Left ventricle myocardium inferior (tissue), 1 donor: ENCODE measurements at places on chromosomes 5 and 9. TPM values are rescaled to one million over a fixed set of nuclear protein-coding genes. Genes with fewer than 3 reads are reported as not detected.
A peak's percentile ranks its signal among the peaks of the same experiment; 100 is the strongest.

GRCh38 chr5:54249210-54250028 is 61.0 kb downstream of the ARL15 start:
- no peaks in the 10 kb centered on the region for H3K36me3 ChIP-seq
- no peak overlapping the region for H3K27ac ChIP-seq
- no peak overlapping the region for H3K4me3 ChIP-seq
- peaks cover 61% of the 10 kb centered on the region for H3K4me1 ChIP-seq

GRCh38 chr5:96751203-96752169 is 56.3 kb downstream of the ERAP1 start:
- peaks cover 89% of the 10 kb centered on the region for H3K36me3 ChIP-seq
- H3K4me1 ChIP-seq, result peaks cover 62% of the 10 kb centered on the region

DNA sequence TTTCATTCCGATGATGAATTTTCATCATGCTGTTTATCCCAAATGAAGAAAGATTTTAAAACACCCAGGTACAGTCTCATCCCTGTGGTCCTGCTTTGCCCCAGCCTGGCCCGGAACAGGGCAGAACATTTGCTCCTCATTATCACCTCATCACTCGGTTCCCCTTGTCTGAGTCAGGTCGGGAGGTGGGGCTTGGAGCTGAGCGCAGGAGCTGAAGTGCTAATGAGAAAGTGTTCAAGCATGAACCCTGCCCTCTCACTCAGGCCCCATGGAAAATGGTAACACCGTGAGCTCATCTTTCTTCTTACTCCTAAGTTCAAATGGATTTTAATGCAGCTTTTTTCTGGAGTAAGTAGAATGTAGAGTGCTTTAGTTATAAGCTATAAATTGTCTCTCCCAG is 466.2 kb downstream of the KDM4C start:
- DNase-seq, result no peak
- H3K4me1 ChIP-seq, result no peaks in the 10 kb centered on the region
- H3K27ac ChIP-seq, result no peak overlapping the region
- no peaks in the 10 kb centered on the region for H3K36me3 ChIP-seq
- no peaks in the 10 kb centered on the region for H3K27me3 ChIP-seq
- H3K4me3 ChIP-seq, result no peak overlapping the region

DNA sequence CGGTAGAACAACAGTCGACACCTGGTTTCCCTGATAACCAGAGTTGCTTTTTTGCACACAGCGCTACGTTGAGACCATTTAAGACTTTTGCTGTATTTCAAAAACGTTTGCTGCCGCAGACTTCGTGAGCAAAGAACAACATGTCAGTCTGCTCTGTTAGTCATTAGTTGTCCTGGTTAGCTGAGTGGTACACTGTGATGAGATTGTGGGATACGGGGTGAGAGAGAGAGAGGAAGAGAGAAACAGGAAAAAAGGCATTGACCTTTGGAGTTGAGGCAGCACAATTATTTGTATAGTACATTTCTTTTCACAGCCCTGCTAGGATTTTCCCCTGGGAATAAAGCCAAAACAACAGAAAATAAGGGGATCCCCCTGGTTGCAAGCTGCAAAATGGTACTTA is 306.1 kb upstream of the WWC1 start:
- H3K27me3 ChIP-seq, result peaks cover 7% of the 10 kb centered on the region
- H3K4me1 ChIP-seq, result peaks cover 63% of the 10 kb centered on the region
- no peaks in the 10 kb centered on the region for H3K36me3 ChIP-seq
- no peak for DNase-seq
- no peak overlapping the region for H3K27ac ChIP-seq

DNA sequence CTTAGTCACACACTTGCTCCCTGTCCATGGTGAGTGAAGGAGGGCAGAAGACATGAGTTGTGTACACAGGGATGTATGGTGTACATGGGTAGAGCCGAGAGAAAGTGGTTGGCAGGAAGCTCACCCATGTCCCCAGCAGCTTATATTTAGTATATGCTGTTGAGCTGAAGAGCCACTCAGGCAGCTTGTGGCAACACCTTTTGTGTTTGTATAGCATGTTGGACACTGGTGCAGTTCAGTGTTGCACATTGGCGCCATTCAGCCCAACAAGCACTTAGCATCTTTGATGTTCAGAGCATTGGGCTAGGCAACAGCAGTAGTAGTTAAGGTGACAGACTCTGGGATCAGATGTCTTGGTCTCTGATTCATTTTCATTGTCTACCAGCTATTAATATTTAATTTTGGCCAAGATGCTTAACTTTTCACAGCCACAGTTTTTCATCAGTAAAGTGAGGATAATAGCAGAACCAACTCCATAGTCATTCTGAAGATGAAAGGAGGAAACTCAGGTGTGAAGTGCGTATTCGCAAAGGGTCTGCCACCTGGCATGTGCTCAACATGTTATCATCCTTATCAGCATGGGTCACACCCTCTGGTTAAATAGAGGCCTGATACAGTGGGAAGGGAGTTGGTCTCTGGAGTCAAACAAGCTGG is 184.8 kb downstream of the NR3C1 start:
- no peak overlapping the region for H3K27ac ChIP-seq
- H3K4me3 ChIP-seq, result no peak overlapping the region
- peaks cover 43% of the 10 kb centered on the region for H3K36me3 ChIP-seq
- no peaks in the 10 kb centered on the region for H3K27me3 ChIP-seq
- H3K4me1 ChIP-seq, result peaks cover 59% of the 10 kb centered on the region

- no peak for DNase-seq
- H3K27ac ChIP-seq, result no peak overlapping the region
- no peaks in the 10 kb centered on the region for H3K36me3 ChIP-seq
- H3K27me3 ChIP-seq, result no peaks in the 10 kb centered on the region
These were observed 124.8 kb downstream of the MVB12B start for GRCh38 chr9:126451316-126451885.

- peaks cover 40% of the 10 kb centered on the region for H3K27me3 ChIP-seq
- H3K36me3 ChIP-seq, result no peaks in the 10 kb centered on the region
- H3K4me3 ChIP-seq, result no peak overlapping the region
- no peak overlapping the region for H3K27ac ChIP-seq
- DNase-seq, result no peak
These were observed 332.4 kb upstream of the BRINP1 start for GRCh38 chr9:119701651-119702050.

GRCh38 chr5:135776457-135776856 is 58.0 kb upstream of the SLC25A48 start:
- H3K4me3 ChIP-seq, result no peak overlapping the region
- peaks cover 70% of the 10 kb centered on the region for H3K27me3 ChIP-seq
- no peak for DNase-seq
- no peak overlapping the region for H3K27ac ChIP-seq
- H3K4me1 ChIP-seq, result no peaks in the 10 kb centered on the region

DNA sequence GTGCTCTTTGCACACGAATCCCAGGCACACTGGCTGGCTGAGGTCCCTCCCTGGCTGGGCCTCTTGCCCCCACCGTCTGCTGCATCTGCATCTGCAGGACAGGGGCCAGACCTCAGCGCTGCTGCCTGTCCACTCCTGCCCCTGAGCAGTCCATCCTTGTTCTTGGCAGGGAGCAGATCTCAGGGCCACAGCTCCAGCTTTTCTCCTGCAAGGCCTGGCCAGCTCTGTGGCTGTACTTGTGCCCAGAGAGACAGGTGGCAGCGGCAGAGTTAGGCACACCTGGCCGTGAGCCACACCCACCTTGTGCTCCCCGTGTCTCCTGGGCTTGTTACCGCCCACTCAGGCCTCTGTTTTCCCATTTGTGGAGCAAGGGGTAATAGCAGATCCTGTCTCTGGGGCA is 13.9 kb downstream of the NEK6 start:
- H3K27me3 ChIP-seq, result no peaks in the 10 kb centered on the region
- H3K27ac ChIP-seq, result peak overlapping the region; percentile 32
- no peaks in the 10 kb centered on the region for H3K36me3 ChIP-seq

- H3K4me3 ChIP-seq, result no peak overlapping the region
- H3K4me1 ChIP-seq, result peaks cover 29% of the 10 kb centered on the region
- H3K36me3 ChIP-seq, result peaks cover 35% of the 10 kb centered on the region
- no peak overlapping the region for H3K27ac ChIP-seq
- no peak for DNase-seq
- peaks cover 16% of the 10 kb centered on the region for H3K27me3 ChIP-seq
These were observed 83.2 kb downstream of the WNK2 start for GRCh38 chr9:93267091-93267541.

GRCh38 chr9:103574056-103574455 is 520.1 kb upstream of the SMC2 start:
- DNase-seq, result no peak
- no peaks in the 10 kb centered on the region for H3K36me3 ChIP-seq
- H3K27me3 ChIP-seq, result no peaks in the 10 kb centered on the region
- H3K27ac ChIP-seq, result no peak overlapping the region
- no peak overlapping the region for H3K4me3 ChIP-seq
- H3K4me1 ChIP-seq, result no peaks in the 10 kb centered on the region

- no peaks in the 10 kb centered on the region for H3K36me3 ChIP-seq
- peaks cover 5% of the 10 kb centered on the region for H3K4me1 ChIP-seq
- peak overlapping the region; percentile 48 for H3K4me3 ChIP-seq
- no peaks in the 10 kb centered on the region for H3K27me3 ChIP-seq
- no peak for DNase-seq
These were observed 265.0 kb downstream of the MARCHF11 start for GRCh38 chr5:15914638-15915037.

- peak overlapping the region; percentile 68 for H3K27ac ChIP-seq
- no peaks in the 10 kb centered on the region for H3K27me3 ChIP-seq
- no peak overlapping the region for H3K4me3 ChIP-seq
- no peak for DNase-seq
These were observed 17.4 kb upstream of the ENTREP1 start for GRCh38 chr9:69307446-69308205.

GRCh38 chr9:99078717-99079116 is 26.2 kb upstream of the TGFBR1 start:
- no peaks in the 10 kb centered on the region for H3K27me3 ChIP-seq

DNA sequence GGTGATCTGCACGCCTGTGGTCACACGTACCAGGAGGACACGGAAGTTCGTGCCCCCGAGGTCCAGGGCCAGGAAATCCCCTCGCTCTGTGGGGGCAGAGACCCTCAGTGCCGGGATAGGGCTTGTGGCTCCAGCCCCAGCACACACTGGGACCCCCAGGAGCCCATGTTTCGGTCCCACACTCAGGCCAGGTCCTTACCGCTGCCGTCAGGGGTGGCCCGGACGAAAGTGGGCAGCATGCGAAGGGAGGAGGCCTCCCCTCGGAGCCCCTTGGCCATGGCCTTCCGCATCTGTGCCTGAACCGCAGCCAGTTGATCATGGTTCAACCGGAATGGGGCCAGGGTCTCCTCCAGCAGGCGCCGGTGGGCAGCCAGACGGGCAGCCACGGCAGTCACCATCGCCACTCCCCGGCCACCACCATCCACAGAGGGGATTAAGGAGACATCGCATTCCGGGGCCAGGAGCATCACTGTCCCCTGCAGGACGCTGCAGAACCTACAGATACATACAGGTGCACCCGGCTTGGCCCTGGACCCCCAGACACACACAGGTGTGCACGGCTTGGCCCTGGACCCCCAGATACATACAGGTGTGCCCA is 11.8 kb downstream of the HK3 start:
- H3K27me3 ChIP-seq, result peaks cover 10% of the 10 kb centered on the region
- no peak overlapping the region for H3K4me3 ChIP-seq
- H3K36me3 ChIP-seq, result no peaks in the 10 kb centered on the region
- no peak overlapping the region for H3K27ac ChIP-seq

- no peak for DNase-seq
- H3K36me3 ChIP-seq, result no peaks in the 10 kb centered on the region
- no peak overlapping the region for H3K27ac ChIP-seq
- no peaks in the 10 kb centered on the region for H3K4me1 ChIP-seq
- H3K27me3 ChIP-seq, result no peaks in the 10 kb centered on the region
These were observed 257.2 kb downstream of the PJA2 start for GRCh38 chr5:109152565-109152964.

GRCh38 chr5:86542532-86542931 is 75.2 kb upstream of the COX7C start:
- no peak for DNase-seq
- H3K4me3 ChIP-seq, result no peak overlapping the region
- H3K27me3 ChIP-seq, result no peaks in the 10 kb centered on the region
- no peak overlapping the region for H3K27ac ChIP-seq
- H3K36me3 ChIP-seq, result no peaks in the 10 kb centered on the region

DNA sequence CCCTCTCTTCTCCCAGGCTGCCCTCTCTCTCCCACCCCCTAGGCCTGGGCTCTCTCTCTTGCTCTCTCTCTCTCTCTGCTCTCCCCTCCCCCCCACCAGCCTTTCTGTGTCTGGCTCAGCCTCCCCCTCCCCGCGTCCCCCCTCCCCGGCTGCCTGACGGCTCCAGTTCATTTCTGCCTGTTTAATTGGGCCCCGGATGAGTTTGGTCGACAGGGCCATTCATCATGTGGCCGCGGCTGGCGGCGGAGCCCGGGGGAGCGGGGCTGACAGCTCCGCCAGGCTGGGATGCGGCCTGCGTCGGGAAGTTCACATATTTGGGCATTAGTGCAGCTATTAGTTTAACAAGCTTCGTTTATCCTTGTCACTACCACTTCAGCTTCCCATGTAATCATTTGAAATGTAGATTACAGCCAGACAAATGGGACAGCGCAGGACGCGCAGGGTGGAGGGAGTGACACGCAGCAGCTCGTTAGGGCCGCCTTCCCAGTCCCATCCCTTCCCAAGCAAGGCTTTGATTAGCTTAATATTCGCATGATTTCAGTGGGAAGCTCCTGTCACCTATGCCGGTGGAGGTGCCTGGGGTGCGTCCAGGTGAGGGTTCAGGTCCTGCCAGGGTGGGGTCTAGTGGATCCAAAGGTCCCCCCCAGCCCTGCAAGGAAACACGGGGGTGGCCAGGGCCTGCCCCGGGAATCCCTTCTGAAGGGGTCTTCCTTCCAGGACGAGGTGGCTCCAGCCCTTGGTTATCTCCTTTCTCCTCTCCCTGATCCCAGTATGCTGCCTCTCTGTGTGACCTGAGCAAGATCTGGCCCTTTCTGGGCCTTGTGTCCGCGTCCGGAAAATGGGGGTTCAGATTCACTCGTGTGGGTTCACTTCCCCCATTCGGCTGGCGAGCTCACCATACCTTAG is 214.8 kb downstream of the PAX5 start:
- no peaks in the 10 kb centered on the region for H3K36me3 ChIP-seq
- H3K27me3 ChIP-seq, result peaks cover 97% of the 10 kb centered on the region

GRCh38 chr5:84383816-84384603 is 670 bp downstream of the EDIL3 start:
- H3K27me3 ChIP-seq, result peaks cover 68% of the 10 kb centered on the region
- H3K4me1 ChIP-seq, result peaks cover 34% of the 10 kb centered on the region
- H3K27ac ChIP-seq, result no peak overlapping the region

DNA sequence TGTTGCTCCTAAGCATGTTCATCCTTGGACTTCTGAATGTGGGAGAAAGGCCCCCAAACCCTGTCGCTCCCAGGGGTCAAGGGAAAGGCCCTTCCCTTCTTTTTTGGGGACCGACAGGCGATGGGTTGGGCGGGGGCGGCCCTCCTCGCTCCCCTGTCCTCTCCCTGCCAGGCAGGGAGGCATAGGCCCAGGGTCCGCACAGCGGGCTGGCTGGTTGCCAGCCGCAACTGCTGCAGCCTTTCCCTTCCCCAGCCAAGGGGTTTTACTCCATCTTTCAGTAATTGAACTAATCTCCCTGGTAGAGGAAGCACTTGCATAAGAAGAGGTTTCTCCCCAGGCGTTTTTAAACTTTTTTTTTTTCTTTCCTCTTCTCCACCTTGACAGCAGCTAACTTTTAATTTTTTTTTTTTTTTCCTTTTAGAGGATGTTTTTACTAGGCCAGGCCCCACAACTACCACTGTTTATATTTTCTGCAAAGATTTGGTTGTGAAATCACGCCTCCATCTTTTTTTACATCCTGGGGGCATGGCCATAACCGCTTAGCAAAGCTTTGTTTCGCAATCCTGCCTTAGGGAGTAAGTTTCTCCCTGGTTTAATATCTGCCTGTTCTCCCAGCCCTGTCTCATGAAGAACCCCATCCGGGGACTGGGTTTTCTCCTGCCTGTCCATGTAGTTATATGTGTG is 216.9 kb upstream of the ZNF608 start:
- H3K4me1 ChIP-seq, result no peaks in the 10 kb centered on the region
- H3K27me3 ChIP-seq, result no peaks in the 10 kb centered on the region
- H3K4me3 ChIP-seq, result no peak overlapping the region
- no peak overlapping the region for H3K27ac ChIP-seq

The SLC24A2 gene
- total RNA-seq, result not detected

The DMRT2 gene
- total RNA-seq, result not detected

The LURAP1L gene
- total RNA-seq, result 2.6 TPM

The ADAMTS12 gene
- 0.85 TPM for total RNA-seq

The LHX3 gene
- total RNA-seq, result not detected

The SMIM32 gene
- not detected for total RNA-seq
